ENCODE measurements at places on chromosomes 7 and 10. TPM values are rescaled to one million over a fixed set of nuclear protein-coding genes. Genes with fewer than 3 reads are reported as not detected.

DNA sequence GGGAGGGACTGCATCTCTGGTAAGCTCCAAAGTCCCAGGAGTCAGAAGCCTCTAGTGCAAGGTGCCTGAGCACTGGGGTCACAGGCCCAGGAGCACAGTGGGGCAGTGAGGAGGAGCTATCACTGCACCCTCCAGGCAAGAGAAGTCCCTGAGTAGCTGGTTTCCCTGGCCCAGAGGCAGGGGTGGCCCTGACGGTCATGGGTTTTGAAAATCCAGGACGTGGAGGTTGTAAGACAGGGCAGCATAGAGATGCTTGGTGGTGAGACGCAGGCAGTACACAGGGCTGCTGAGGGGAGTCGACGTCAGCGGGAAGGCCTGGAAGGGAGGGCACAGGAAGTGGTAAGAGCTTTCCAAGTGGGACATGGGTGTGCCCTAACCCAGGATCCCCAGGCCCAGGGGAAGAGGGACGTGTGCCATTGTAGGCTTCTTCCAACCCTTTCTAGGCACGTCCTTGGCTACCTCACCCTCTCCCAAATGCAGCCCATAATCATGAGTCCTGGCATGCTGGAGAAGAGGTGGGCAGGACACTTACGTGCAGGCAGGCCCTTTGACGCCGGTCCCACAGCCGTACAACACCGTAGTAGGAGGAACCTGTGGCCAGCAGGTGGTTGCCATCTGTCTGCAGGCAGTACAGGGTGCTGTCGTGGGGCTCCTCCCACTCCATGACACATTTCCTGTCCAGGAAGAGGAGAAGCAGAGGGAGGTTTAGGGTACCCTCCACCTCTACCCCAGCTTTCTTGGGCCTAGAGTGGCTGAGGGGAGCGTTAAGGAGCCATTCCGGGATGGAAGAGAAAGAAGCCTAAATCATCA is 23.2 kb downstream of the DPCD start:
- H3K4me1 ChIP-seq: no peaks in the 10 kb centered on the region
- no peaks in the 10 kb centered on the region for H3K27me3 ChIP-seq
- DNase-seq: no peak
- H3K36me3 ChIP-seq: peaks cover 25% of the 10 kb centered on the region
- H3K4me3 ChIP-seq: no peak overlapping the region
- H3K27ac ChIP-seq: no peak overlapping the region

- H3K4me3 ChIP-seq: no peak overlapping the region
- H3K27me3 ChIP-seq: no peaks in the 10 kb centered on the region
- peaks cover 38% of the 10 kb centered on the region for H3K4me1 ChIP-seq
- no peaks in the 10 kb centered on the region for H3K36me3 ChIP-seq
- H3K27ac ChIP-seq: peak overlapping the region; percentile 62
Observed at GRCh38 chr10:15313047-15313446, 58.0 kb downstream of the FAM171A1 start.

ITPRID1 gene
- total RNA-seq: not detected

GRCh38 chr7:104091242-104091641 is 101.8 kb upstream of the RELN start:
- DNase-seq: no peak
- no peak overlapping the region for H3K27ac ChIP-seq
- no peaks in the 10 kb centered on the region for H3K4me1 ChIP-seq
- H3K4me3 ChIP-seq: no peak overlapping the region
- H3K36me3 ChIP-seq: no peaks in the 10 kb centered on the region
- H3K27me3 ChIP-seq: no peaks in the 10 kb centered on the region

NRCAM gene
- total RNA-seq: 20.6 TPM

DNA sequence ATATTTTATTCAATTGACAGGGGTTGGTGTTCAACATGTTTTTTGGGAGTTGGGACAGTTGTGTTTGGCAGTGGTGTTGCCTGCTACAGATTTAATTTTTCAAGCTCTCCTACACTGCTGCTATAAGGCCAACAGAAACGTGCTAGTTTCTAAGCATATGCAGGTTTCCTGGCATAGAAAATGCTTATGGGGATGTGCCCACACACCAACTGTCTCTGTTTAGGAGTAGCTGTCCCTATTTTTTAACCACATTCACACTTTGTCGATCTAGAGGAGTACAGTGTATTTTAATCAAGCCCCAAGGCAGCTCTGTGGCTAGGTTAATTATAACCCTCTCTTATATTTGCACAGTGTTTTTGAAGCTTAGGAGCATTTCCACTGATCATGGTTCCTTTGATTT is 28.6 kb downstream of the TMEM178B start:
- no peaks in the 10 kb centered on the region for H3K4me1 ChIP-seq
- H3K36me3 ChIP-seq: no peaks in the 10 kb centered on the region
- no peak for DNase-seq
- H3K4me3 ChIP-seq: no peak overlapping the region

GRCh38 chr10:8700689-8701088 is 646.2 kb downstream of the GATA3 start:
- no peaks in the 10 kb centered on the region for H3K36me3 ChIP-seq
- no peaks in the 10 kb centered on the region for H3K27me3 ChIP-seq
- H3K27ac ChIP-seq: no peak overlapping the region

DNA sequence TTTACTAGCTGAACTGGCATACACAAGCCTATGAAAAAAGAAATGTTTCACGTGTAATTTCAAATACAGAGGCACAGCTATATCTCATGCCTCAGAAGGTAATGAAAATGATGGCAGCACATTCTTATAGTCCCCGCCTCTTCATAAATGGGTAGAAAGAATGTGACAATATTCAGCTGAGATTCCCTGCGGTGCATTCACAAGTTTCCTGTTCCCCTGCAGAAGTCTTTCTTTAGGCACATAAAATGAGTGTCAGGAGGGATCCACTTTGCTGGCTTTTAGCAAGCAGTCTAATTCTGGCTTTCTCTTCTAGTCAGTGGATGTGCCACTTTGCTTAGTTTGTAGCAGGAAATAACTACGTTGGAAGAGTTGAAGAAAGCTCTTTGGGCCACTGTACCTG is 56.1 kb downstream of the DGKB start:
- H3K4me3 ChIP-seq: no peak overlapping the region
- H3K27me3 ChIP-seq: no peaks in the 10 kb centered on the region
- no peaks in the 10 kb centered on the region for H3K36me3 ChIP-seq
- no peak overlapping the region for H3K27ac ChIP-seq

WNT2 gene
- total RNA-seq: 0.57 TPM

DNA sequence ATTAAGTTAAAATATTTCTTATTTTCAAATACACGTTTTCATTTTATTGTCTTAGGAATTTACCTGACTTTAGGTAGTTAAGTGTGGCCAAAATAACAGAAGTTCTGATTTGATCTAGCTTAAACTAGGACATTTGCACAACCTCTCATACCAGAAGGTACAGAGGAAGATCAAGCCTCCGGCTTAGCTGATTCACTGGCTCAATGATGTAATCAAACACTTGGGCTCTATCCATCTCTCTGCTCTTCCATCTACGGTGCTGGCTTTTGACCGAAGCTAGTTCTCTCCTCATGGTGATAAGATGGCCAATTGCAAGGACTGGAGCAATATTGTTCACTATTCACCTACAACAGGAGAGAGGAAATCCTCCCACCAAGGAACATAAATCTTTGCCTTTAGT is 12.2 kb upstream of the HYCC1 start:
- H3K4me3 ChIP-seq: no peak overlapping the region
- H3K27me3 ChIP-seq: no peaks in the 10 kb centered on the region
- H3K4me1 ChIP-seq: no peaks in the 10 kb centered on the region
- no peaks in the 10 kb centered on the region for H3K36me3 ChIP-seq
- H3K27ac ChIP-seq: no peak overlapping the region

OR13A1 gene
- total RNA-seq: not detected

GRCh38 chr10:132611026-132611910 is 73.7 kb downstream of the INPP5A start:
- H3K36me3 ChIP-seq: no peaks in the 10 kb centered on the region
- DNase-seq: peak; percentile 34
- H3K27me3 ChIP-seq: no peaks in the 10 kb centered on the region
- no peaks in the 10 kb centered on the region for H3K4me1 ChIP-seq
- H3K4me3 ChIP-seq: no peak overlapping the region
- H3K27ac ChIP-seq: no peak overlapping the region

DNA sequence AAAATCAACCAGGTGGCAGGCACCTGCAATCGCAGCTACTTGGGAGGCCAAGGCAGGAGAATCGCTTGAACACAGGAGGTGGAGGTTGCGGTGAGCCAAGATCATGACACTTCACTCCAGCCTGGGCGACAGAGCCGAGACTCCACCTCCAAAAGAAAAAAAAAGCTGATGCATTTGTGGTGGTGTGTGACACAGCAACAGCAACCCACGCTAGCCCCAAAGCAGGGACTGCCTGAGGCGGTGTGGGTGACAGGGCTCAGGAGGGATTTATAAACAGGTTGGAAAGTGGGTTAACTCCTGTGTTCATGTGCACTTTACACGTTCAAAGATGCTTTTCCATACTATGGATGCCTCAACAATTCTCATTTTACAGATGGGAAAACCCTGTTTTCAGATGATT is 395.9 kb upstream of the PODXL start:
- no peaks in the 10 kb centered on the region for H3K4me1 ChIP-seq
- H3K4me3 ChIP-seq: no peak overlapping the region
- no peaks in the 10 kb centered on the region for H3K27me3 ChIP-seq

RHEB gene
- total RNA-seq: 92.7 TPM

GRCh38 chr7:40133561-40134427 is 628 bp downstream of the MPLKIP start:
- H3K27ac ChIP-seq: peak overlapping the region; percentile 99
- H3K27me3 ChIP-seq: no peaks in the 10 kb centered on the region
- no peaks in the 10 kb centered on the region for H3K4me1 ChIP-seq
- DNase-seq: no peak
- H3K4me3 ChIP-seq: peak overlapping the region; percentile 89
- H3K36me3 ChIP-seq: no peaks in the 10 kb centered on the region

- H3K4me1 ChIP-seq: no peaks in the 10 kb centered on the region
- H3K36me3 ChIP-seq: no peaks in the 10 kb centered on the region
- DNase-seq: no peak
- no peak overlapping the region for H3K27ac ChIP-seq
Observed at GRCh38 chr10:30047924-30048531, 11.4 kb downstream of the JCAD start.

VPS37D gene
- total RNA-seq: 13.2 TPM

PALD1 gene
- total RNA-seq: 14.4 TPM
